ENCODE measurements at places on chromosomes 5 and 9.

DNA sequence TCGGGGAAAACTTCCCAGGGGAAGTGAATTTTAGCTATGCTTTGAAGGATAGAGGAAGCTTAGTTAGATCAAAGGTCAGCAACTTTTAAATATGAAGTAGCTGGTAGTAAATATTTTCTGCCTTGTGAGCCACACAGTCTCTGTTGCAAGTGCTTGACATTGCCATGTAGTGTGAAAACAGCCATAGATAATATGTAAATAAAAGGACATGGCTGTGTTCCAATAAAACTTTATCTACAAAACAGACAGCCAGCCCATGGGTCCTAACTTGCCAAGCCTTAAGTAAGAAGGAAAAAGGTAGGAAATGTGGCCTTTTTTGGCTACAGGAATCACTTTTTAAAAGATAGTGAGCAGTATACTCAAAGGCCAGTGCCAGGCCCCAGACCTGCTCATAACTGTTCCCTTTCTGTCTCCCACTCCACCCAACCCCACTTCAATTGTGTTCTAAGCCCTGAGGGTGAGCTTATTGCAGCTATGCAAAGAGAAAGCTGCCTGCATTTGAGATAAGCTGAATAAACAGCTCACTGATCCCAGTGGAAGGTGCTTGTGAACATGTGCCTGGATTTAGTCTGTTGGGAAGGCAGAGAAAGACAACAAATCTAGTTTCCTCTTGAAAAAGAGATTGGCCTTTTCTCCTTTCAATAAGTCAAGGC is 113.0 kb upstream of the TRIM32 start:
- peak; percentile 74 for DNase-seq

GRCh38 chr9:105269593-105269992 is 25.1 kb downstream of the SLC44A1 start:
- no peak for DNase-seq

DNA sequence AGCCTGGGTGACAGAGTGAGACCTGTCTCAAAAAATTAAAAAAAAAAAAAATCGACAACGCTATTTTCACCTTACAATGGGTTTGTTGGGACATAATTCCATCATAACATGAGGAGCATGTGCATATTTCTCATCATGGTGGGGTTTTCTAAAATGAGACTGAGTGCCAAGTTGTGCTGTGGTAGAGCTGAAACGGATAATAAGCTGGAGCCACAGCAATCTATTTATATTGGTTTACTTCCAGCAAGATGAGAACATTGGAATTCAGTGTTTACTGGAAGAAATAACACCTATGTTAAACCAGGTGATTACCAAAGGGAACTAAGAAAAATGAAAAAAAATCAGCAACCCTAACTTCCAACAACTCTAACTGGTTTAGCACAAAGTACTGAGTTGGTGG is 102.3 kb upstream of the IL6ST start:
- DNase-seq, result no peak

GRCh38 chr5:123382252-123382651 is 41.0 kb downstream of the CEP120 start:
- peak; percentile 72 for DNase-seq

GRCh38 chr5:59460368-59461153 is 433.0 kb downstream of the PDE4D start:
- no peak for DNase-seq

GRCh38 chr9:109422641-109423040 is 75.5 kb downstream of the PTPN3 start:
- no peak for DNase-seq

GRCh38 chr5:9052421-9052820 is 493.5 kb downstream of the SEMA5A start:
- DNase-seq, result no peak

DNA sequence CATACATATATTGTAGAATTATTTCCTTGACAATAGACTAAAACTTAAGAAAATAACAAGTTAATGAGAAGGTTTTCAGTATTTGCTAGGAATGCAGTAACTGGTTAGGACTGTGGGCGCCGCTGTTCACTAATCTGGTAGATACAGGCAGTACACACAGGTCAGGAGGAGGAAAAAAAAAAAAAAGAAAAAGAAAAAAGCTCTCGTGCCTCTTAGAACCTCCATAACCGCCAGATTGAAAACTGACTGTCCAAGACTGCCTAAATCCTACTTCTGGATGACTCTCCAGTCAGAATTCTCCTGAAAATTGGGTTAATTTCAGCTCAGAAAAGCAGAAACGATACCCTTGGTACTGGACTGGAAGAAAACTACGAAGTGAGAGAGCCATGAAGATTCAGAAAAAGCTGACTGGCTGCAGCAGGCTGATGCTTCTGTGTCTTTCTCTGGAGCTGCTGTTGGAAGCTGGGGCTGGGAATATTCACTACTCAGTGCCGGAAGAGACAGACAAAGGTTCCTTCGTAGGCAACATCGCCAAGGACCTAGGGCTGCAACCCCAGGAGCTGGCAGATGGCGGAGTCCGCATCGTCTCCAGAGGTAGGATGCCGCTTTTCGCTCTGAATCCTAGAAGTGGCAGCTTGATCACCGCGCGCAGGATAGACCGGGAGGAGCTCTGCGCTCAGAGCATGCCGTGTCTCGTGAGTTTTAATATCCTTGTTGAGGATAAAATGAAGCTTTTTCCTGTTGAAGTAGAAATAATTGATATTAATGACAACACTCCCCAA is at the start of gene PCDHGA1:
Gene PCDHGA1, plus strand, starts transcription at position 216 of the 782 bp plus-strand sequence.
- no peak for DNase-seq

DNA sequence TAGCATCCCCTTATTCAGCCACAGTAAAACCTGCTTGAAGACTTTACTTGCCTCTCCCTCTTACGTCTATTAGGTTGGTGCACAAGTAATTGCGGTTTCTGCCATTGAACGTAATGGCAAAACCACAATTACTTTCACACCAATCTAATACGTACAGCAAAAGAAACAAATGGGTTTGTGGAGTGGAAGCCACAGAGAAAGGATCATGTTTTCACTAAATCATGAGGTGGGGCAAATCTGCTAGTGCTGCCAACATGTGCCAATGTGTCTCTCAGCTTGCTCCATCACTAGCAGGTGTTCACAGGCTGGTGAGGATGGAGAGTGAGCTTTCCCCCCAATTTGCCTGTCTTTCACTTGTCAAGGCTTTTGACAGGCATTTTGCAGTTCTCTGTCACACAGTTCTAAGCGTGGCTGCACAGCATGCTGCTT is 15.9 kb downstream of the DMAC1 start:
- no peak for DNase-seq

DNA sequence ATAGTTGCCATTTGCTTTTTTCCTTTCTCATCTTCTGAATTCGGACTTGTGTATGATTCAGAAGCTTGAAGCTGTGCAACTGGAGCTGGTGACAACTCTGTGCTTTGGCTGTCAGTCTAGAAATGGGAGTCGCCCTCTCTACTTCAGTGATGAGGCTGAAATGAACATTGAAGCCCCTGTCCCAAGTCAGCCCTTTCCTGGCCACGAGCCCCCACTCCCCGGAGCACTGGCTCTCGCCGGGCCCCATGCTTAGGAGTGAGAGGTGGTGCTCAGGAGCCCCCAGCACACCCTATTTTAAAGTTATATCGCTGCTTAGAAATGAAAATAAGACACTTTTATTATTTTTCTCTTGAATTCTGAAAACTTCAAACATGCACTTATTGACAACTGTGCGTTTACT is 66.0 kb downstream of the PSMB7 start:
- DNase-seq, result no peak

DNA sequence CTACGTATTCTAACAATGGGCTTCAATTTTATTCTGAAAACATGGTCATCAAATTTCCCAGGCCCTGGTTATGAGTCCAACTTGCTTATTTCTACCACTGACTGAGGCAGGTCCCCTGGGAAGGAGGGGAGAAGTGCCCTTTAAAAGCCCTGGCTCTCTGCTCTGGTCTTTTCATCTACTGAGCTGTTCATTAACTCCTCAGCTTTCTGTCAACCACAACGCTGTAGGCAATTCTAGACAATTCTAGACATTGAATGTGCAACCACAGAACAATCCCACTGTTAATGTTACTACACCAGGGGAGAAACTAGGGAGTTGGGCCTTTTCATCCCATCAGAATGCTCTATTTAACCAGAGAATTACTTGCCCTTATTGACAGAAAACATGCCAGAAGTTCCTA is 10.0 kb downstream of the MOCS2 start:
- no peak for DNase-seq

DNA sequence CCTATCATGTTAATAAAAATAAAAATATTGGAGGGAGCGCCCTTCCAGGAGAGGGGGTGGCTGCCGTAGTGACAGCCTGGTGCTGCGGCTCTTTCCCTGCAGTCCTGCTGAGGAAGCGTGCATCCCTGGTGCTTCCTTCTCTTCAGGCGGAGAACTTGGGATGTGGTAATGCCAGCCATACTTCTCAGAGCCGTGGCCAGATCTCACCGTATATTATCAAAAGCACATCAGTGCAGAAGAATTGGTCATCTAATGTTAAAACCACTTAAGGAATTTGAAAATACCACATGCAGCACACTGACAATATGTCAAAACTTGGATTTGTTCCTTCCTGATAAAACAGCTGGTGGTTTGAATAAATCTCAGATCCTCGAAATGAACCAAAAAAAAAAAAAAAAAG is 17.7 kb downstream of the C9orf40 start:
- DNase-seq, result no peak

- no peak for DNase-seq
Observed at GRCh38 chr9:16622541-16622940, 247.9 kb downstream of the BNC2 start.

- no peak for DNase-seq
Observed at GRCh38 chr9:18606846-18607245, 132.9 kb downstream of the ADAMTSL1 start.

DNA sequence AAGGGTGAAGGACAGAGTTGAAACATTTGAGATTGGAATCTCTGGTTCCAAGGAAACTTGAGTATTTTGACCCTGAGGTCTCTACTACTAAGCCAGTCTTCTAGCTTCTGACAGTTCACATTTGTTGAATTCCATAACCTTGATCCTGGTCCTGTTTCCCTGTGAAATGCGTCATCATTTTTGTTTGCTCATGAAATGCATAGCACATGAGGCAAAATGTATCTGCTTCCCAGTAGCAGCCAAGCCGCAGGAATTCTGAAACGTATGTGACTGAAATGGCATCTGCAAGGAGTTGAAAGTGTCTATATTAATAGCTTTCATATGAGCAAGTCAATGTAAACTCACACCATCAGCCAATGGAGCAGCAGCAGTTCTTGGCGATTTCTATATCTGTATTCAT is 307.9 kb downstream of the CSNK1G3 start:
- no peak for DNase-seq

- no peak for DNase-seq
Observed at GRCh38 chr5:76197726-76198125, 114.5 kb downstream of the SV2C start.

GRCh38 chr5:116032094-116032517 is at the start of gene ARL14EPL:
ARL14EPL (plus strand) TSS chr5:116032472; CDS start chr5:116051466, 18,994 bp downstream.
- DNase-seq, result no peak

DNA sequence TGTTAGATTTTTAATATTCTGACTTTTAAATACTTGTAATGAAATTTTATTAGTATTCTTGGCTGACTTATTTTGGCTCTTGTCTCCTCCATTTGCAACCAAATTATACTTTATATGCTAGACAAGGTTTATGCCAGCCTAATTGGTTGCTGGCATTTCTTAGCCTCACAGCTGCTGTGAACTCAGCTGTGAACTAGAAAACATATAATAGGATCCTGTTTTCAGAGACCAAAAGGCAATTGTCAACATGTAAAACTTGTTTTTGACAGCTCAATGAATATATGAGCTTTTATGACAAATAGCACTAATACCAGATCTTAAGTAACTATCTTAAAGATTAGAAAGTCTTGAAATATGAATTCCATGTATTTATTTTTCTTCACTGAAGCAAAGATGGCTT is 25.9 kb downstream of the KIF2A start:
- no peak for DNase-seq

GRCh38 chr5:39198127-39198526 is 21.2 kb downstream of the FYB1 start:
- no peak for DNase-seq

- DNase-seq, result no peak
Observed at GRCh38 chr5:159874263-159874662, 42.0 kb upstream of the ADRA1B start.

- peak; percentile 95 for DNase-seq
Observed at GRCh38 chr9:35603986-35604577, 980 bp upstream of the TESK1 start.

GRCh38 chr5:148790545-148791333 is 35.7 kb upstream of the ADRB2 start:
- no peak for DNase-seq

- no peak for DNase-seq
Observed at GRCh38 chr9:117929868-117930267, 225.7 kb downstream of the TLR4 start.

GRCh38 chr5:38162625-38163024 is 95.7 kb upstream of the EGFLAM start:
- DNase-seq, result no peak

DNA sequence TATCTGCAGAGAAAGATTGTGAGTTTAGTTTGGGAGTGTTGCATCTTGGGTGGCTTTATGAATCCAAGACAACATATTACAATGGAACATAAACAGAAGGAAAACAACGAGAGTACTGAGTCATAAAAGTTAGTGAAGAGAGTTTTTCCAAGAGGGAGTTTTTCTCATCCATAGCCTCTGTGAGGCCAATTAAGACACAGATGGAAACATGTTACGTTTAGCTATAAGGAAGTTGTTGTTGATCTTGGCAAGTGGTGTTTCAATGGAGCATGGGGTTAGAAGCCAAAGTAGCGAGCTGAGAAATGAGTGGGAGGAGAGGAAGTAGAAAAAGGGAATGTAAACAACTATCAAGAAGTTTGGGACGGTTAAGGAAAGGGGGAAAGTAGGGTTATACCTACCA is 53.3 kb upstream of the SPATA31D4 start:
- no peak for DNase-seq

- DNase-seq, result no peak
Observed at GRCh38 chr9:132160802-132161742, 786 bp upstream of the NTNG2 start.

- no peak for DNase-seq
Observed at GRCh38 chr5:14118551-14119320, 24.4 kb upstream of the TRIO start.

- DNase-seq, result no peak
Observed at GRCh38 chr9:36151316-36152210, 15.0 kb downstream of the GLIPR2 start.

GRCh38 chr9:92590377-92590776 is 54.6 kb upstream of the ECM2 start:
- no peak for DNase-seq

GRCh38 chr5:58871648-58872242 is 288.9 kb downstream of the RAB3C start:
- no peak for DNase-seq

GRCh38 chr9:114169952-114170770 is 14.8 kb downstream of the COL27A1 start:
- no peak for DNase-seq

- no peak for DNase-seq
Observed at GRCh38 chr5:142086229-142086628, 22.4 kb upstream of the NDFIP1 start.

- DNase-seq, result peak; percentile 30
Observed at GRCh38 chr5:74766418-74766848, 484 bp downstream of the GFM2 start.

- no peak for DNase-seq
Observed at GRCh38 chr9:107738789-107739188, 249.2 kb upstream of the KLF4 start.
